AML-193 (cell line): ENCODE measurements at places on chromosomes 3 and 15.

DNA sequence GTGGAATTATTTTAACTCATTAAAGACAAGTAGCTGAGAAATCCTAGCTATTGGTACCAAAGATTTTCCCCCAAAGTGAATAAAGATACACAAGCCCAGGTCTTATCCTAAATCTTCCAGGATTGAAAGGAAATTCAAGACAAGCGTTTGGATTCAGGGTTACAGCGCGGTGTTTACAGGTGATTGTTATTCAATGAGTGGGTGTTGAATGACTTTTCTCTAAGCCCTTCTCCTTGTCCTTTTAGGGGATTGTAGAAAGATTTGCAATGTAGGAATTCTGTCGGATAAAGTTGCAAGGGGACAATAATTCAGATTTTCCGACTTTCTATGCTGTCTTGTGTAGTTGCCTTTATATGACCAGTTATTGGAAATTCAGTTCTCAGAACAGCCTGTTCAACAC lies 57.2 kb downstream of the USP13 start:
- DNase-seq = no peak

DNA sequence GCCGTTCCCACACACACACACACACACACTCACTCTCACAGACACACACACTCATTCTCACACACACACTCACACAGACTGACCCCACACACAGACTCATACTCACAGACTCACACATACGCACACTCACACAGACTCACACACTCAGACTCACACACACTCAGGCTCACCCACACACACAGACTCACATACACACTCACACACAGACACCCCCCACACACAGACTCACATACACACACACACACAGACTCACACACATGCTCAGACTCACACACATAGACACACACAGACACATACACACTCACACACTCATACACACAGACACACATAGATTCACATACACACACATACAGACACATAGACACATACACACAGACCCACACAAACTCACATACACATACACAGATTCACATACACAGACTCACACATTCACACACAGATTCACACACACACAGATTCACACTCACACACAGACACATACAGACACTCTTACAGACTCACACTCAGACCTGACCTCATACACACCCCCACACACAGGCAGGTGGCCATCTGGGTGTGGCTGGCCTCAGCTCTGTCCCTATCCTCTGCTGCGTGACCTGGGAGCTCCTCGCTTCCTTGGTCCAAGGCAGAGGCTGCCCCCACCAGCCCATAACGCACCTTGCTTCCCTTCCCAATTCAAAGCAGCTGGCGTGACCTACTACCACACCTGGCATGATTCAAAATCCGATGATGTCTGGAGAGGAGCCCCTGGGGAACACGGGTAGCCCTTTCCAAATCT lies 1.9 kb downstream of the C3orf22 start:
- DNase-seq = no peak

DNA sequence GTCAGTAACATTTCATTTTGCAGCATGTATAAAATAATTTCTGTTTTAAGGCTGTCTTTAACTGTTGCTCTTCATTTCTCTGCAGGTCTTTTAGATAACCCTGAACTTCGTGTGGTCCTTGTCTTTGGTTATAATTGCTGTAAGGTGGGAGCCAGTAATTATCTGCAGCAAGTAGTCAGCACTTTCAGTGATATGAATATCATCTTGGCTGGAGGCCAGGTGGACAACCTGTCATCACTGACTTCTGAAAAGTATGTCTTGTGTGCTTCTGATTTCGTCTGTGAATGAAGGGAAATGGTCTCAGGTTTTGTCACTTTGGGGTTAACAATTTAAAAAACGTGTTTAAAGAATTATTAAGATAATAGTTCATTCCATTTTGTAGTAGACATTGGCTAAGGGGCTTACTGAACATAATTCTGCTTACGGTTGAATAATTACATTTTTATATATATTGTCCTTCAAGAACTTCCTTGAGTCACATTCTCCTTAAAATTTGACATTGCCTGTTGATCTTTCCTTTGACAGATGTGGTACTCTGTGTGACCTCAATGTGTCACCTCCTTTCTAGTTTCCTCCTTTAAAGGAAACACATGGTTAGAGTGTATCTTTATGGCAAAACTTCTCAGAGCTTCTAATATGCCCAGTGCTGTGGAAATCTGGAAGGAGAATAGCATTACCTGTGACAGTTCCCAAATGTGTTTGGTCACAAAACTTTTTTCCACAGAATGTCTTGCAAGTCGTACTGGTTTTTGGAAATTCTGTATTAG lies 26.3 kb downstream of the FBXO22 start:
- no peak for DNase-seq

DNA sequence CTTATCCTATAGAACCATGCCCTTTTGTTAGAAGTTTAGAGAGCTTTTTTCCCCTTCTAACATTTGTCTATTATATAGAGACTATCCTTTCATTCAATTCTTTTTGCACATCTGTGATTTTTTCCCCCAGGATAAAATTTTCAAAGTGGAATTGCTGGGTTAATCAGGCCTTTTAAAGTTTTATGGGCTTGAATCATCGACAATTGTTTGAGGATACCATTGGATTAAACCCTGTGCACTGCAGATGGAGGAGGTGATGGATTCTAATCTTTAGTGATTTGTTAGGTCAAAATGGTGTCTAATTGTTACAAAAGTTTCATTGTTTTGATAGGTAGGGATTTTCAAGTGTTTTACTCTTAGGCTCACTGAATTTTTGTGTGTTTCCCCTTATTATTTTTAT lies 463.7 kb upstream of the CFAP20DC start:
- no peak for DNase-seq

DNA sequence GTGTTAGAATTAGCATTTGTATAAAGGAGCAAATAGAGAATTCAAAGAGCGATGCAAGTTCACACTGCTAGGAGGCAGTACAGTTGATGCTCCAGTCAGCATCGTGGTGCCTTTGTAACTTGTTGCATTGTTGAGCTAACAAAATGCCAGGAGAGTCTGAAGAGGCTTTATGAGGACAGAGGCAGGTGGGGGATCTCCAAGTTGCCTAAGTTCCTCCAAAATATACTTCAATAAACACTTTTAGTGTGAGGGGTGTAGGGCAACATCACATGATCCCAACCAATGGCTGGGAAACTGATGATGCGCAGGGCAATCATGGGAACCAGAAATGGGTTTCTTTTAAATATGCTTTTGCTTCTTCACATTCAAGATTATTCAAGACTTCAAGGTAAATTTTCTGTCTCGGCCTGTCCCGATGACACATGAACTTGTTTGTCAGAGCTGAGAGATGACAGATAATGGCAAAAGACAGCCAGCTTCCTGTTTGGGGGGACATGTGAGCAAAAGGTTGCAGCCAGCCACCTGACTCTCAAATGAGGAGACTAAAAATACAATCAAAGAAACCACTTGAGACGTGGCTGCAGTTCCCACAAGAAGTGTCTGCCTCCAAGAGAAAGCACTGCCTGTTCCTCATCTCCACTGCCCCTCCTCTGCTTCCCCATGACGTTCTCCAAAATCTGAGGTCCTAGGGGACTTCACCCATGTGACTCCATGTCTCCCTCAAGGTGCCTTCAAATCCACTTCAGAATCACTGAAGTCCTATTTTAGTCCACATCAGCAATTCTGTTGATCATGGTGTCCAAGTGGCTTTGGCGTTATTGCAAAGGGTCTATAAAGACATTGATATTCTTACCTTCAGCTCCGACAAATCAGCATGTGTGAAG lies 39.3 kb downstream of the KLHL6 start:
- DNase-seq = no peak
